ENCODE measurements at places on chromosomes 7 and 10.

DNA sequence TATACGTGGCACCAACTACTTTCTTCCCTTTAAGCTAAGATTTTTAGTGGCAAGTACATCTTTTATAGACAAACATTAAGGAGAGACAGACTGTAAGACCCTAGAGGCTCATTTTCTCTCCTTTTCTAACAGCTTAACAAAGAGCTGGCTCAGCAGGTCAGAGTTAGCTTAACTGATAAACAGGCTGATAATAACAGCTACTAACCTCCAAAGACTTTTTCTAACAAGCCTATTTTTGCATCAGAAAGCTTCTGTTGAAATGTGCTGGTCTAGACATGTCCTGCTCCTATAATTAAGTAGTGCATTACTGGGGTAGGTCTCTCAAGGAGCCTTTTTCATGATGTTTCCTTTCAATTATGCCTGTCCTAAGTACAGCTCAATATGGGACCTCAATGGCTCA is 238.2 kb upstream of the FAM3C start:
- no peak for DNase-seq

DNA sequence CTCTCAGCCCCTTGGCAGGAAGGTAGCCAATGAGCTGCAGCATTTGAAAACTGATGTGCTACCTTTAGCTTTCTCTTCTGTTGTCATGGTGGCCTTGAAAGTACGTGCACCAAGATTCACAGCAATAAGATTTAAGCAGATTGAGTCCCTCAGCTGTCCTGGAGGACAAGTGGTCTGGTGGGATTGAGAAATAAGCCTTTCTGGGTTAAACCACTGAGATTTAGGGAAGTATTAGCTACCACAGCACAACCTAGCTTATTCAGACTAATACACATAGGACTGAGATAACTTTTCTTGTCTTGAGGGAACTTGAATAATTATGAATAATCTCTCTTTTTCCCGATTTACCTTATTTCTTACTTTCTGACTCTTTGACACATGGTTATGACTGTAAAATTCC is 324.0 kb downstream of the PTEN start:
- DNase-seq: no peak

DNA sequence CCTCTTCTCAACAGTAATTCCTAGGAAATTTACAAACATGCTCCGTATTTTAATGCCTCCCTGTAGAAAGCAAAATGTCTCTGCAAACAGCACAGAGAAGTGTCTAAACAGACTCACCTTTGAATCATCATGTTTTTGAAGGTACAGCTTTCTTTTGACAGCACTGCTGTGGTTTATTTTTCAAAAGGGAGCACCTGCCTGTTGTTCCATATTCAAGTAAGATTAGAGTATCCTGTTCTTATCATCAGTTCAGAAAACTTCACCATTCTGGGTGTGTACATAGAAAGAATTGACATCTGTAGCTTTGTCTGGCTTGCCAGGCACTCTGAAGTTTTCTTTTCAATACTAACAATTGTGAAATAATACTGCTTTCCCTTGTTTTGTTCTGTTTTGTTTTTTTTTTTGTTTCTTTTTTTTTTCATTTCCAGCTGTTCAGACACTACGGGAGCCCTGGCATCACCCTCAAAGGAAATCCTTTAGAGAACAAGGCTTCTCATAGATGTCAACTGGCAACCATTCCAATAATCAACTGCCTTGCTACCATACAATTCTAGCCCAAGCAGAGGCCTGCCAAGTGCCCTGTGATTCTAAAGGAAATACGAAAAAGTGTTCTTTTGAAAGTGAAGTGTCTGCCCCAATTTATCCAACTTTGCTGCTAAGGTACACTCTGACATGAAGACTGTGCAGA is 275.9 kb downstream of the PRPF18 start:
- DNase-seq: no peak

GRCh38 chr10:121303287-121303890 is 294.9 kb downstream of the FGFR2 start:
- no peak for DNase-seq

- DNase-seq: no peak
Measured at GRCh38 chr10:103795634-103796270, 59.6 kb downstream of the SH3PXD2A start.

DNA sequence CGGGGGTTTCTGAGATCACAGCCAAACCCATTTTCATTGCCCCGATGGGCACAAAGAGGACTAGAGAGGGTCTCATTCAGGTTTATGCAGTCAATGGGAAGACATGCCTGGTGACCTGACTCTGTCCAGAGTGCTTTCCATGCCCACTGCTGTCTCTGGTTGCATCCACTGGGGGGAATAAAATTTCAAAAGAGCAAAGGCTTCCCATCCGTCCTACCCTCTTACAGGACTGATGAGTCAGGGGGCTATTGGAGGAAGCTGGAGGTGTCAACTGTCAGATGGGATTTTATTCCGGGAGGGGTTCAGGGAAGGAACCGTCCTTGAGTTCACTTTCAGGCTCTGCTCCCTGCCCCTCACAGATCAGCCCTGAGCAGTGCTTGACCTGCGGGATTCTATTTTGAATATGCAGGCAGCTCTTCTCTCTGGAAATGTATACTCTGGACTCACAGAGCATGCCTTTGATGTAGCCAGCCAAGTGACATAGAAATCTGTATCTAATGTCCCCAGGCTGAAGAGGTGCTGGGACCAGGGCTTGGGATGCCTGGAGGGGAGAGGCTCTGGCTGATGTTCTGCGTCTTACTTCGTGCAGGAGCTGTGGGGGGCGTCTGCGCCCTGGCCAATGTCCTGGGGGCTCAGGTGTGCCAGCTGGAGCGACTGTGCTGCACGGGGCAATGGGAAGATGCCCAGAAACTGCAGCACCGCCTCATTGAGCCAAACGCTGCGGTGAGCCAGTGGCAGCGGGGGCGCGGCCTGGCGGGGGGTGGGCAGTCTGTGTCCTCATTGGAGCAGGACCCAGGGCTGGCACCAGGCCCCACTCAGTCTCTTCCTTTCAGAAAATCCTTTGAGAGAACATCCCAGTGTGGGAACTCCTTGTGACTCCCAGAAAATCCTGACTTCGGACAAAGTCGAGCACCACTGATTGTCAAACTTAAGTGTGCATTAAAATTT is 12.0 kb downstream of the C10orf62 start:
- no peak for DNase-seq

GRCh38 chr7:157542068-157543021 is 205.5 kb downstream of the DNAJB6 start:
- no peak for DNase-seq

Data from occipital lobe (tissue), 3 donors.